Fibroblast of upper back skin (primary cell): ENCODE measurements at places on chromosomes 12 and 14.

- peak; percentile 28 for DNase-seq
Measured at GRCh38 chr14:36069535-36069900, 107.0 kb downstream of the PTCSC3 start.

GRCh38 chr12:107602446-107602845 is 83.2 kb upstream of the PWP1 start:
- no peak for DNase-seq

GRCh38 chr14:96752125-96752524 is 45.1 kb upstream of the VRK1 start:
- no peak for DNase-seq

DNA sequence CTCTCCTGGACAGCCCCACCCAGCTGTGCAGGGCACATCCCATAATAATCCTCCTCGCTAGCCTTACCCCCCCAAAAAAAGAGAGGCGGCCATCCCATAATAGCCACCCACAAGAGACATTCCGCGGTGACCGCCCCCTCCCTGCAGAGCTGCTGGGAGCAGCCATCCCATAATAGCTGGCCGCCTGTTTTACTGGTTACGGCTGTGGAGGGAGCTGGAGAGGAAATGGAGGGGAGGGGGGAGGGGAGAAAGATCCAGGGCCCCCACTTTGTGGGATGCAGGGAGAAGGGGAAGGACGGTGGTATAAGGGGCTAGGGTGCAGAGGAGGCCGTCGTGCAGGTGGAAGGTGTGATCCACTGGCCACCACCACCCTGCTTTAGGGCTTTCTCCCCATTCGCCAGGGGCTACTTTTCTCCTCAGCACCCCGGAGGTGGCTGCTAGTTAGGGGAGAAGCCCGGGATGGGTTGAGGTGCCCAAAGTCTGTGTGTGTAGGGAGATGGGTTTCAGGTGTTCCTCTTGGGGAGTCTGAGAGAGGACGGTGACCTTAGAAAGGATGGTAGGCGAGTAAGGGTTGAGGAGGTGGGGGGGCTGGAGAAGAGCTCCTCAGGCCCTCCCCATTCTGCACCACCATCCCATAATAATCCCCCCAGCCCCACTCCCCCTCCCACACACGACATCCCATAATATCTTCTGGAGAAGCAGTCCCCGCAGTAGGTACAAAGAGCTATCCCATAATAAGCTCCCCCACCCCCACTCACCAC is 6.0 kb upstream of the CHD4 start:
- DNase-seq: peak; percentile 77

GRCh38 chr12:663293-663871 is at the start of gene NINJ2:
NINJ2 (minus strand) TSS chr12:663445; CDS start chr12:663360, 85 bp downstream.
- DNase-seq: no peak

GRCh38 chr12:19186722-19187661 is 57.5 kb downstream of the PLEKHA5 start:
- peak; percentile 58 for DNase-seq

- no peak for DNase-seq
Measured at GRCh38 chr12:52568111-52568510, 5.5 kb downstream of the KRT74 start.
